ENCODE measurements at places on chromosomes 6 and 20.

DNA sequence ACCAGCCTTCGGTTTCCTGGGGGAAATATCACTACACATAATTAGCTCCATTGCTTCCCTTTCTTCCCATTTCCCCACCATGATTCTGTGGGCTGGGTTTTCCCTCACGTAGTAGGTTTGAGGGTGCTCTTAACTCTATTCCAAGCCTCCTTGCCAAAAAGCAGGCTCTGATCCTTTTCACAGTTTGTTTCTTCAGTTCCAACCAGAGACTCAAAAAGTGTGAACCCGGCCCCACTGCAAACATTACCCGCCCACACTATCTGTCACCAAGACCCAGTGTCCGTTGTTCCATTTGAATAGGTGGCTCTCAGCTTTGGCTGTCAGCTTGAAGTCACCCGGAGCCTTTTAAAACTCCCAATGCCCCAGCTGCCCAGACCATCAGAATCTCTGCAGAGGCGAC, 11.8 kb upstream of the NAA20 start:
- no peak for DNase-seq

- DNase-seq: no peak
Measured at GRCh38 chr6:112241820-112242429, 12.4 kb downstream of the LAMA4 start.

DNA sequence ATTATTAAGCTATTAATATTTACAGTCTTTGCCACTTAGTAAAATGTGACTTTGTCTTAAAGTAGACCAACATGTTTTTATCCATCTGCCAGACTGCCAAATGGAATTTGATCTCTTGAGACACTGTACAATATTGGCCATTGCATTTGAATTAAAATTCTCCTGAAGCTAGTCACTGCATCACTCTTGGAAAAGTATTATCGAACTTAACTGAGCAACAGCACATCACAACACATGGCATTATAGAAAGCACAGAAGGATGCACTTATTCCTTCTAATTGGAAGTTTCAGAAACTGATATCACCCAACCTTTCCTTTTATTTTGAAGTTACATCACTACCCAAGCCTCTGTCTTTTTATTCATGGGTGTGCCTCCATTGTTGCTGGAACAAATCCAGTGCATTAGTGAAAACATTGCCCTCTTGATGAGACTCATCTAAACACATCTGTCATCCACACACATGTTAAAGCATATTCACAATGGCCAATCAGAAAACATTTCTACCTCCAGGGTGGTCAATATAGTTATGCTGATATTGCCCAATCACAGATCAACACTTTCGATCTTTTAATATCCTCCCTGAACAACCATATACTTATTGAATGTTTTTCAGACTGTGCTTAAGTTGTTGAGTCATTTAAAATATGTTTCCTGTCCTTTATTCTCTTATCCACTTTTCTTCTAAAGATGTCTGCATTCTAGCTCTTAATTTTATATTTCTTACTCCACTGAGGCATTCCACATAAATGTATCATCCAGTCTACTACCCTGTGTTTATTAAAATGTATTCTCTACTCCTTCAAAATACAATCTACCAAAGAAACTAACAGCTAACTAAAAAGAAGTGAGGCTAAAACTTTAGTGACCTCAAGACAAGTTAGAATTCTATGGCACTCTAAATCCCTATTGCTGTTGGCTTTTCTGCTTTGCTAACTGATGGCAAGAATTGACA, 535.0 kb downstream of the RFPL4B start:
- no peak for DNase-seq

DNA sequence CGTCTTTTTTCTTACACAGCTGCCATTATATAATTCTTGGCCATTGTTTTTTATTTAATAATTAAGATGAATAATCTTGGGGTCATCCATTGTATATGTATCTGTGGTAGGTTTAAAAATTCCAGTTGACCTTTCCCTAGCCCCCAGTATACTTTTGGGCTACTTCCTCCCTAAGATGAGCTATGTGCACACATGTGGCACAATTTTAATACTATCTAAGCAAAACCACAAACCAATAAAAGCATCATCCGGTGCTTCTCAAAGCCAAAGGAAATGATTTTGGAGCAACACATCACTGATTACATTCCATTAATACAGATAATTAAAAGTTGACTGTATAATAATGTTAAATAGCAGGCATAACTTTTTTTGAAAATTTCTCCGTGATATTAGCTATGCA, 161.2 kb downstream of the ATXN1 start:
- DNase-seq: no peak

DNA sequence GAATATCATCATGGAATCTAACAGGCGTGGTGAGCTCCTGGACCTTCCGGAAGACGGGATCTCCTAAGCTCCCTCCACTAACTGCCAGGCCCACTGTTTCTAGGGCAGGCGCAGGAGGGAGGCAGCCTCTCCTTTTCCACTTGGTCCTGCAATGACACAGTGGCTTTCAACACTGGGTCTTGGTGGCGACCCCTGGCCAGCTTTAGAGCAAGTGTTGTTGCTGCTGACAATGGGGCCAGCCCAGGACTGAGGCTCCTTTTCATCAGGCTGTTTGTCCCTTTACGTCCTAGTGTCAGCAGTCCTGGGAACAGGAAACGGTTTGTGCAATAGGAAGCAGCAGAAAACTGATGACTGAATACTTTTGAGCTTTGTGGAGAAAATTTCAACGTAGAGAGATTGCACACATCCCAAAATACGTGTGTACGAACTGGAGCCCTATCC, 9.7 kb upstream of the QKI start:
- no peak for DNase-seq

DNA sequence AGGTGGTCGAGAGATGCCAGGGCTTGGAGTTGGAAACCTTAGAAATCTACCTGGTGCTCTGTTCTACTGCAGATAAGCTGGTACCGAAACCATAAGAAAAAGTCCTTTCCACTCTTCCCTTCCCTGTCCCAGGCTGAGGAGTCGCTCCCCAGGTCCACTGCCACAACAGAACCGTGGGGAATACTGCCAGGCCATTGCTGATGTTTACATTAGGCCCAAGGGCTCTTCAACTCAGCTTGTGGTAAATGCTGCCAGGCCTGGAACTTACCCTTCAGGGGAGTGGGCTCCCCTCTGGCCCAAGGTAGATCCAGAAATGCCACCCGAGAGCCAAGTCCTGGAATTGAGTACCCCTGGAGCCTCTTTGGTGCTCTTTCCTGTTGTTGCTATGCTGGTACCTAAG, 388.4 kb downstream of the ESR1 start:
- no peak for DNase-seq

GRCh38 chr6:158729906-158730540, 80.2 kb downstream of the SYTL3 start:
- DNase-seq: no peak

DNA sequence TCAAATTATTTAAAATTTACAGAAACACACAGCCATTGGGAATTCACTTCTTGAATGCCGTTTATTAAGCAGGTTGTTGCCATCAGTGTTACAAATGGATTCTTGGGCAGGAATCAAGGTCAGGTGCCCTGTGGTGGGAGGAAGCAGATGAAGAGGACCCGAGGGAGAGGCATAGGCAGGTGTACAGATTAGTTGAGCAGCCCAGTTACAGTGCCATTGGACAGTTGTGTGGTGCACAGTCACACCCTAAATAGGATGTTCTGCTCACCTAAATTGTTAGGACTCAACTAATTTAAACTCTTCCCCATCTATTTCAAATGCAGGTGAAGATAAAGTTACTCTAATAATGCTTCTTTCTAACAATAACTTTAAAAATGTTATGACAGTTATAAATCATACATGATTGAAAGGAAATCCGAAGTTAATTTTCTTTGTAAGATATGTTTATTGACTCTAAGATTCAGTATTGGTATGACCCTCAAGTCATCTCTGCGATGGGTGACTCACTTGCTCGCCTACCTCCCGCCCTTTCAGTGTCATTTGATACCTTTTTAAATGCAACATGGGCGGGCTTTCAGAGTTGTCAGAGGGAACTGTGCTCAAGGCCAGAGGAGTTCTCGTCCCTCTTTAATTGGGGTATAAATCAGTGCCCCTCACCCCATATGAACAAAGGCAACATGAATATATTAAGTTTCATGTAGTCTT, 35.1 kb downstream of the DSE start:
- DNase-seq: no peak

- DNase-seq: no peak
Measured at GRCh38 chr6:136341967-136342366, 52.3 kb upstream of the BCLAF1 start.

DNA sequence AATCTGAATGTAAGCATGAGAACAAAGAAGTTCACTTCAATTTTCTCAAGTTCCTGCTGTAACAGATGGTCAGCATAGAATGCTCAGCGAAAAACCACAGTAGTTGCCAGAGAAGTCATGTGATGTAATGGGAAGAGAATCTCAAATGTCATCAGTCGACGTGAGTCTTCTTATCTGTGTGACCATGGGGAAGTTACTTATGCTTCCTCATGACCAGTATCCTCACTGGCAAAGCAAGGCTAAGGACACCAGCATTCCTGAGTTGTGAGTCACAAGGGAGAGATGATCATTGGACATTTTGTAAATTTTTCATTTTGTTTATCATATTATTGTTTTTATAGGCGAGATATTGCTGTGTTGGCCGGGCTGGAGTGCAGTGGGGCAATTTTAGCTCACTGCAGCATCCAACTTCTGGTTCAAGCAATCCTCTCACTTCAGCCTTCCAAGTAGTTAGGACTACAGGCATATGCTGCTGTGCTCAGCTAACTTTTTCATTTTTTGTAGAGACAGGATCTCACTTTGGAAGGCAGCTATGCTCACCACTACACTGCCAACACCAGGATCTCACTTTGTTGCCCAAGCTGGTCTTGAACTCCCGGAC, 21.9 kb downstream of the SGK1 start:
- no peak for DNase-seq

GRCh38 chr6:158603261-158604047, 41.1 kb downstream of the DYNLT1 start:
- DNase-seq: no peak

GRCh38 chr6:105001063-105001462, 44.2 kb downstream of the LIN28B start:
- DNase-seq: no peak

GRCh38 chr6:148203970-148204369, 138.7 kb upstream of the SASH1 start:
- DNase-seq: peak; percentile 71

GRCh38 chr6:55016261-55016660, 158.1 kb upstream of the HCRTR2 start:
- DNase-seq: no peak

- DNase-seq: no peak
Measured at GRCh38 chr20:44087051-44087856, 99.7 kb downstream of the JPH2 start.

DNA sequence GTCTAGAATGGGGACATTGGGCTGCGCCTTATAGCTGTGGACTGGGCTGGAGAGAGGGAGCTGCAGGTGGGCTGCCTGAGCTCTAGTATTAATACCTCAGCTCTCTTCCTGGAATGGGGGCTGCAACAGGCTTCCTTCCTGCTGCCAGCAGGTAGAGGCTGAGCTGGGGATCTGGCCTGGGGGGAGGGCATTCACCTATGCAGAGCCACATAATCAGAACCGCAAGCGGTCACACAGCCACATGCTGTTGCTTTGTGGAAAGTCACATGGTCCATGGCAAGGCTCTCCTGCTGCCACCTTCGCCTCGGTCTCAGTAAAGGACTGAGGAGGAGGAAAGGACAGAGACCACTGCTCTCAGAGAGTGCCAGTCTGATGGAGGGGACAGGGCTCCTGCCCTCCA, 35.7 kb downstream of the ITPR3 start:
- no peak for DNase-seq

- no peak for DNase-seq
Measured at GRCh38 chr20:36449663-36450062, 91.7 kb upstream of the MYL9 start.

GRCh38 chr6:51495096-51495495, 592.3 kb downstream of the PKHD1 start:
- no peak for DNase-seq

GRCh38 chr6:46312654-46313053, 141.9 kb upstream of the ENPP5 start:
- DNase-seq: no peak

DNA sequence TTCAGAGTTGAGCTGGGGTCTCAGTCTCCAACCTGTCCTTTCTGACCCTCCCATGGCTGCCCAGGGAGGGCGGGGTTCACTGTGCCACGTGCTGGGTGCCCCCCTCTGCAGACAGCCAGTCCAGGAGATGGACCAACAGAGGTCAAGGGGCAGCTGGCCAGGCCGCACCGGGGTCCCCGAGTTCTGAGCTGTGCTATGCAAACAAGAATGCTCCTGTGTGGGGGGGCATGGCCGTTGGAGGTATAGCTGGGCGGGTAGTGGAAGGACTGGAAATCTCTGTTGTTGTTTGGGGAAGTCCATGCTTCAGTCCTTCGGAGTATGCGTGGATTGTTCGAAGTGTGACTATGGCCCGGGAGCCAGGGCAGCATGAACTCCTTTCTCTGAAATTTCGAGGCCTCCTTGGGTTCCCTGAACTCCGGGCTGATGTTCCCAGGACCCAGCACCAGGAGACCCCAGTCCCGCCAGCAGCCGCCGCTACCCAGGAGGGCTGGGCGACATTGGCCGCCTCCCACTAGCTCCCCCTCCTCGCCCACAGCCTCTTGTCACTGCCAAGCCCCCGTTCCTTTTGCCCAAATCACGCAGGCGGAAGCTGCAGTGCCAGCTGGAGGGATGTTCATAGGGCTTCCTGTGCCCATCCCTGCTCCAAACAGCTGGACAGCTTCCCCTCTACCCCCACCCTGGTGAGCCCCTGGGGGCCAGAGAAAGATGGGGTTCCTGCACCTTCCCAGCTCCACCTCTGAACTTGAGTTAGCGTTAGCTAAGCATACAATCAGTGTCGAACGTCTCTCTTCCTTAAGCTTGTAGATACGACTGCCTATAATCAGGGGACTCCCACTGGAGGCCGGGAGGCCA, 126.6 kb downstream of the TAF4 start:
- no peak for DNase-seq

DNA sequence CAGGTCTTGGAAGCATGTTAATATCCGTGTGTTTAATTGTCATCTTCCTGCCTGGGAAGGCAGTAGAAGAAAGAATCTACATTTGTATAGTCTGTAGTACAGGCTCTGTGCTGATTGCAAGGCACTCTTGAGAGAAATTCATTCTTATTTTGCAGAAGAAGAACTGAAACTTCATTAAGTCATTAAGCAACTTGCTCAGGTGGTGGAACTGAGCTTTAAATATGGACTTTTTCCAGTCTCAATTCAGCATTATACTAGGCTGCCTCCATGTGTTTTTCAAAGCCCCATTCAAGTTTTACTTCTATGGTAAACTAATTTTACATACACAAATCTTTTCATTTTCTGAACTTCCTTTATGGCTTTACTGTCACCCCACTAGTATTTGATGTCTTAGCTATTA, 18.7 kb downstream of the ZNF451 start:
- no peak for DNase-seq

GRCh38 chr6:76633259-76633658, 560.8 kb upstream of the IMPG1 start:
- no peak for DNase-seq
